Right renal pelvis (tissue), 4 donors: ENCODE measurements at places on chromosomes 7 and 10.

DNA sequence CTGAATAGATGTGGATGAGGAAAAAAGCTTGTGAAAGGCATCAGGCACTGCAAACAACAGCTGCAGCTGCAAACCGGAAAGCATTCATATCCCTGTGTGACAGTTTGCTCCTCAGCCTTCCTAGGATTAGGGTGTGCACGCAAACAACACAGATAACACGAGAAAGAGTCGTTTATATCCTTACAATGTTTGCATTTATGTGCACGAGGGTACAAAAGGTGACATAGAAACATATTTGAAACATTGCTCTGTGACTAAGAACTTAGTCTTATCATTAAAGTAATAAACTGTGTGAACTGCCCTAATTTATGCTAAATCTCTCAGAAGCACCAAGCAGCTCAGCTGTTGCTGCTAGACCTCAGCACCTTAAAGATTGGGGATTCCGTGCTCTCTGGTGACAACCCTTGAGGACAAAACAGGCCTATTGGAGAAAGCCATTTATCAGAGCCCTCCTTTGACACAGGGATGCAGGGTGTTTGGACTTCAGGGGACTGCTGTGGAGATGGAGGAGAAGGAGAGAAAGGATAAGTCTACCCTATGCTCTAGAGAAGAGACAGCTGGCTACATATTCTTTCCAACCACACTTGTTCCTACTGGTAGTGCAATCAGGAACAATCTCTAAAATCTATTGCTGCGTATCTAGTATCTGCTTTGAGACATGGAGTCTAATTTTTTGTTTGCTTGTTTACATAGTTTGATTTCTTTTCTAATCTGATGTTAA is 176.2 kb downstream of the GNAT3 start:
- peak; percentile 13 for DNase-seq

DNA sequence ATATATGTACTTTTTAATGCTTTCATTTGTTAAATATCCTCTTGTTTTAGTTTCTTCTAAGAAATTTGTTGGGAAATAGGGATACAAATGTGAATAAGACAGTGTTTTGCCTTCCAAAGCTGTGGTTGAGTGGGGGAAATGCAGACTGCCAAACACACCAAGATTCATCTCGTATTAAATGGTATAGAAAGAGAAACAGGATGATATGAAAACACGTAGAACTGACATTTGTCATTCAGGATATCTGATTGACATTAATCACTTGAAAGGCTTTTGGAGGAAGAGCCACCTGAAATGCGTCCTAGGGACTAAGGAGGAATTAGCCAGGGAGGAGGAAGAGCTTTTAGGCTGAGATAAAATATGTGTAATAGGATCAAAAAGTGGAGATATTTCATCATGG is 287.4 kb upstream of the SEMA3C start:
- no peak for DNase-seq

DNA sequence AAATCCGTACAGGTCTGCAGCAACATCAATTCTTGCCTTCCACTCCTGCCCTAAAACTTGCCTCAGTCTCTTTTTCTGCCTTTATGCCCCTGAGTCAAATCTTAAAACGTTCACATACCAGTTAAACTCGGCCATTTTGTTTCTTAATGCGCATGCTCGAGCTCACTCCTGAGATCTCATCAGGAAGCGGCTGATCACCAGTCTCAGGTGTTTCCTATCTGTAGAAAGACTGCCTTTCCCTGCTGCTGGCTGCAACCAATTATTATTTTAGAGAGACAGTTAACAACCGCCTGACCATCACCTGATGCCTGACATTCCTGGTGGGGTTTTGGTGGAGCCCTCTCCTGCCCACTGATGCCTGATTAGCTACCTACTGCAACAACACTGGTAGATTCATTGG is 70.2 kb upstream of the TMEM140 start:
- DNase-seq = no peak

DNA sequence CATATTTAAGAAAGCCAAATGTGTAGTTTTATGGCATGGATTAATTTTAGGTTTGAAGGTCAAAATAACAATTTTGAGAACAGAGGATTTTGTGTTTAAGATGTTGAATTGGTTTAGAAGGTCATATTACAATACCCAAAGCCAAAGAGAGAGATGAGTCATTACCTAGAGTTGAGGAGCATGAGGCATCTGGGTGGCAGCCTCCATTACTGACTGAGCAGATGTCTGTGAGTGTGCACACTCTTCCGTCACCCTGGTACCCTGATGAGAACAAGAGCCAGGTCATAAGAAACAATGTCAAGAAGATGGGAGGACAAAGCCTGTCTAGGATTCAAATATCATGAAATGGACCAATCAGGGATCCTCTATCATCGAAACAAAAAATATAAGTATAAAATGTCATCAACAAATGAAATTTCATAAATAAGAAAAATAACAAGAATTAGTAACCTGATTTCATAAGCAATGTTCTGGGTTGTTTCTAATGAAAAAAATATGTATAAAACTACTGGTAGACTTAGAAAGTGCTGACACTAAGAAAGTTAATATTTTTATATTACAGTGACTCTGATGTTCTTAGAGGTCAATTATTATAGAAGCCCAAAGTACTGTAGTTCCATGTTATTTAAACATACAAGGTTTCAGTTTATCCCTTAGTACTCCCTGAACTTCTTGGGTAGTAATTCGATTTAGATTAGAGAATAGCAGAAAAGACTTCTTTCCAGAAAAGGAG is 20.0 kb downstream of the CUBN start:
- DNase-seq = no peak

DNA sequence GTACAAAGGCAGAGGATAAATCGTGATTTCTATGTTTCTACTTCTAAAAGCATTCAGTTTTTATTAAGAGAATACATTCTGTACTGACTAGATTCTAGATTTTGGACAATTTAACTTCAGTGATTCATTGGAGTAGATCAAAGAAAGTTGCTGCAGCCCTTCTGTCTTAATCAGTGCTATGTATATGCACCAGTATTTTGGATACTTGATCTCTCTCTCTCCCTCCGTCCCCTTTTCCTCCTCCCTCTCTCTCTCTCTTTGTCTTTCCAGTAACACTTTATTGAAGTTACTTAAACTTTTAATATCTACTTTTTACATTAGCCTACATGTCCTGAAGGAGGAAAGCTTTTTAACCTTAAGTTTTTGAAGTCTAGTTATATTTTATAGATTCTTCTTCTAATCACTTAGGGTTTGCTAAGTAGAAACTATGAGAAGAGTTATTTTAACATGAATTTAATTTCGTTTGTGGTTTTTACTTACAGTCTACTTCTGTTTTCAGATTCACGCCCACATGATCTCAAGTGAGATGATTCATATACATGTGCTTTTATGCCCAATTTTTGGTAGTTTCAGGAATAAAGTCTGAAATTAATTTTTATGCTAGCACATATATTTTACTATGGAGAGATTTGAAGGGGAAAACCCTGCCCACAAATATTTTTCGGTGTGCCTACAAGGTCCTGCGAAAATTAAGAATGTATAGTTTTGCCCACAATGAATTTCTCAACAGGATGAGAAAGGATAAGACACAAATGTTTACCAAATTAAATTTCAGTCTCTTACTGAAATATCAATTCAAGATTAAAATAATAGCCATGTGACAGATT is 9.1 kb downstream of the MDFIC start:
- no peak for DNase-seq

DNA sequence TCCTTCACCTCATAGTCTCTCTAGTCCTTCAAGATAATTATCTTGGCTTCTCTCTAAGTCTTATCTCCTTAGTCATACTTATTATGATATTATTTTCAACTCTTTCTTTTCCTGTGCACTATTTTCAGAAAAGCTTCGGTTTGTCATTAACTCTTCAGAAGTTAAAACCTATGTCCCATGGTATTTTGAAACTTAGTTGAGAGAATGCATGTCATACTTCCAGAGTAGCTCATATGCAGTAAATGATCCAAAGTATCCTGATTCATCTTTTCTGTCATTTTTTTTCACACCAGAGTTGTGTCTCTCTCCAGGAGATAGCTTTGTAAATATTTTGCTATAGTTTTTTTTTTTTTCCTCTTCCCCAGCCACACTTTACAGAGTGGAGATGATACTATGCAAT is 1008.6 kb downstream of the NRG3 start:
- no peak for DNase-seq

DNA sequence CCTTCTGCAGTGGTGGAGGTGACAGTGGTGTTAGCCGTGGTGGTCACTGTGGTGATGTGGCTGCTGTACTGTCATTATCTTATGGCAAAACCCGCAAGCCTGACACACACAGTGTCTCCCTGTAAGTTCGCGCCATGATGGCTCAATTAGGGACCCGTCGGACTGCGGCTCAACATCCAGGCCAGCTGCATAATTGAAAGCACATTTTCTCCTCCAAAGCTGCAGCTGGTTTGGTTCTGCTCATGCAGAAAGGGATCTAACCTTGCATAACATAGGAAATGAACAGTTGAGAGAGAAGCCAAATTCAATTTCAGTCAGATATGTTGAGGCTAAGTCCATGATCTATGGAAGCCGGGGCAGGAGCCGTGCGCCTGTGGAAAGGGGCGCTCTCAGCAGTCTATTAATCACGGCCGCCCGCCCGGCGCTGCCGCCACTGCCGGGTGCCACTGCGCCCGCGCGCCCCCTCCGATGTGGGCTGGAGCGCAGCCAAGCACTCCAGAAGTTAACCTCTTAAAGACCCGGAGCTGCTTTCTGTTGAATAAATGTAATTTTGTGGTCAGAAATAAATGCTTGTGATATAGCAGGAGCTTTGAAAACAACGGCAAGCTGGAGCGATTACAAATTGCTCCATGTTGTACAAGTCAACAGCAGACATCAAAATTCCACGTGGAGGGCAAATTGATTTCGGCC is 227.7 kb downstream of the CUX1 start:
- DNase-seq = peak; percentile 65

DNA sequence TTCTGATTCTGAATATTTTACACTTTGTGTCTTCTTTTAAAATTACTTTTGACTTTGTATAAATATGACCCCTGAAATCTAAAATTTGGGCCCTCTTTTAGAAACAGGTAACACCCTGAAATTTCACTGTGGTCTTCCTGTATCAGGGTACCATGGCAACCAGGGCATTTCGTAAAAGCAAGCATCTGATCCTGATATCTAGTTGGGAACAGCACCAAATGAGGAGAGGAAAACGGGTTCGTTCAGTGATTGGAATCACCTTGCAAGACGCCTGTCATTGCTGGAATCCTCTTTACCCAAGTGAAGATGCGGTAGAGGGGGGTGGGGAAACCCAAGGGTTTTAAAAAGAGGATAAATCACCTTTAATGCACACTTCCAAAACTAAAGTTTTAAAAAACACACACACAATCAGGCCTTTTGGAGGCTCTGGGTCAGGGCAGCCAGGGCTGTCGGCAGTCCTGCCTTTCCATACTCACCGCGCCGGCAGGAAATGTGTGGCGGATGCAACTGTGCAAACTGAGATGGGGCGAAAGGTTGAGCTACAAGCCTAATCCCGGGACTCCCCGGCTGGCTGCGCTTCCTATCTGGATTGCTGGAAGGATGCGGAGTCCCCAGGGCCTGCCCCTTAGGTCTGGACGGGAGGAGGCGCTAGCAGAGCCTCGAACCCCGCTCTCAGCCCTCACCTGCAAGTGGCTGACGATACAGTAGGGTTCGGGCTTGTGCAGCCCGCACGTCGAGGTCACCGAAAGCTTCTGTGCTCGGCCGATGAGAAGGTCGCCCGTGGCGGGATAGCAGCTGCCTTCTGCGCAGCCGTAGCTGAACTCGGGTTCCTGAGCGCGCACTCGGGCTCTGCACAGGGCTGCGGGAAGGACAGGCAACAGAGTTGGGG is 1.8 kb downstream of the LAMB1 start:
- no peak for DNase-seq

- peak; percentile 47 for DNase-seq
Observed at GRCh38 chr10:89426230-89426868, 12.0 kb downstream of the IFIT5 start.

GRCh38 chr10:11245095-11245479 is 227.4 kb downstream of the CELF2 start:
- DNase-seq = no peak

DNA sequence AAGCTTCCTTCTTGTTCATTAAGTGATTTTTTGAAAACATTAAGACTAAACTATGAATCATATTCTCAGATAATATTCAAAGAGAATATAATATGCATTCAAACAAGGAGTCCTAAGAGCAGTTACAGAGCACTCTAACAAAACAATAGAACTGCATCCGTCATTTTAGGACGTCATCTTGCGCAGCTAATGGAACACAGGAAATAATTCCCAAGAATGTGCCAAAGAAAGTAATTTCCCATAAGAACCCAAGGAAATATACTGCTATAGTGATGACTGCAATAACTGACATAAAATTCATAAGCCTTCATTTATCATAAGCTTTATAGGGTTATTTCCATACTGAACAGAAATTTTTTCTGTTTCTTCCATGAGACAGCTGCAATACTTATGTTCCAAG is 28.3 kb upstream of the CASD1 start:
- no peak for DNase-seq

GRCh38 chr10:12455766-12456165 is 106.4 kb downstream of the CAMK1D start:
- DNase-seq = no peak

GRCh38 chr10:11448190-11448544 is 163.3 kb downstream of the USP6NL start:
- DNase-seq = no peak

DNA sequence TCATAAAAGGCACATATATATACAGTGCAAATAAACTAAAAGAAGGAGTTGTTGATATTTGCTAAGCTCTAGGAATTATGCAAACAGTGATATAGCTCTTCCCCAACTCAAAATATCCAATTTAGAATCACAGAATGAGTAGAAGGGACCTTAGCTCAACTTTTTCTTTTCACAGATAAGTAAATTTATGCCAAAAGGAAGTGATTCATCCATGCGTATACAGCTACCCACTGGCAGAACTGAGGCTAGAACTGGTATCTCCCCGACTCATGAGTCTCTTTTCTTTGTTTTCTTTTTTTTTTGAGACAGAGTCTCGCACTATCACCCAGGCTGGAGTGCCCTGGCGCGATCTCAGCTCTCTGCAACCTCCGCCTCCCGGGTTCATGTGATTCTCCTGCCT is 54.2 kb upstream of the SVIL start:
- DNase-seq = no peak

DNA sequence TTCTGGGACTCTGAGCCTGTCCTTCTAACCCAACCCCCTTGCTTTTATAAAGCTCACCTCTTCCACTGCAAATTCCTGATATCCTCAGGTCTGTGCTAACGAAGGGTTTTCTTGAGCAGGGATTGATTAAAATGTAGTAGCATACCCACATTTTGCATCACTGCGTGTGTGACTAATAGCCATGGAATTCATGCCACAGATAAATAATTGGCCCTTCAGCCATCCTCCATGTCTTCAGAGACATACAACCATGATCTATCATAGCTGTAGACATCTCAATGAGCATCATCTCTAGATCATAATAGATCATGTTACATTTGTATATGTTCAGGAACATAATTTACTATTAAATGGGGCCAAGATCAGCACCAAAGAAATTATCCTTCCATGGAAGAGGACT is 990.3 kb downstream of the KCNMA1 start:
- no peak for DNase-seq

- no peak for DNase-seq
Observed at GRCh38 chr7:907158-907980, 31.0 kb downstream of the GET4 start.

DNA sequence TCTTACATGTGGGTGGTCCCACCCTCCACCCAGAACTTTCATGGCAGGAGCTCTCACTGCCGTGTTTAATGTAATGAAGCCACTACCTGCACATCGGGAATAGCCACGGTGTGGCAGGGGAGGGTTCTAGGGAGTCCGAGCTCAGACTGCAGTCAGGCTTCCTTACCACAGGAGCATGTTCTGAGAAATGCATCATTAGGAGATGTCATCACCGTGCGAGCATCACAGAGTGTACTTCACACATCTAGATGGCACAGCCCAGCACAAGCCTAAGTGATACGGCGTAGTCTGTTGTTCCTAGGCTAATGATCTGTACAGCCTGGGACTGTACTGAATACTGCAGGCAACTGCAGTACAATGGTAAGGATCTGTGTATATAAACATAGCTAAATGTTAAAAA is 153.0 kb upstream of the LANCL2 start:
- no peak for DNase-seq
